HT1080 (cell line): ENCODE measurements at places on chromosomes 2 and 18.

DNA sequence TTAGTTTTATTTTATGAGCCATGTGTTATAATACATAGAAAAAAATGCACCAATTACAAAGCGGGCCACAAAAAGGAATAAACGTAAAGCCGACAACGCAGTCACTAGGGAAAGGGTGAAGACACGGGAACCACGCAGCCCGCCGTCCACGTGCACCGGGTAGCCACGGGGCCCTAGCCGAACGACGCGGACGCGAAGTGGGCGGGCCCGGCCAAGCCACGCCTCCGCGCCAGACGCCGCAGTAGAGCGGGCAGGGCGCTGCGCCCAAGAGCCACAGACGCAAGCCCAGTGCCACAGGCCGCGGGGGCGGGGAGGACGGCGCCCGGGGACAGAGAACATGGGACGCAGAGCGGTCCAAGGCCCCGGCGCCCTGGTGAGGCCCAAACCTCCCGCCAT lies at the start of gene DUSP28:
Gene DUSP28 (plus strand): TSS at position 274 of the 396 bp plus-strand sequence. CDS start 328 bp downstream, outside the sequence.
- peak; percentile 86 for DNase-seq

DNA sequence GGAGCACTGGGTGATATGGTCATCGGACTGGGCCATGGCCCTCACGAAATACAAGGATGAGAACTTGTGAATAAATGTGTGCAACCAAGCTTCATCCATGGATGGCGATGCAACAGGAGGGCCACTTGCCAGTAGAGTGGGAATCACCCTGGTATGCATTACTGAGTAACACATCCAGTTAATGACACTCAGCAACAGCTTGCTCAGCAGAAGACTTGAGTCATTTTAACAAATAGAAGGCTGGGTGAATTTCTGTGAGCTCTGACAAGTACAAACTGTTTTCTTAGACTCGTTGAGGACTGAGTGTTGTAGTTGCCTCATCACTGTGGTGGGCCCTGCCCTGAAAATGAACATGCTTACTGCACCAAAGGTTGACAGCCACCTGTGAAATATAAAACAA lies 221.6 kb downstream of the NCKAP5 start:
- peak; percentile 13 for DNase-seq

GRCh38 chr2:215772003-215772402 lies 241.3 kb downstream of the MREG start:
- no peak for DNase-seq

DNA sequence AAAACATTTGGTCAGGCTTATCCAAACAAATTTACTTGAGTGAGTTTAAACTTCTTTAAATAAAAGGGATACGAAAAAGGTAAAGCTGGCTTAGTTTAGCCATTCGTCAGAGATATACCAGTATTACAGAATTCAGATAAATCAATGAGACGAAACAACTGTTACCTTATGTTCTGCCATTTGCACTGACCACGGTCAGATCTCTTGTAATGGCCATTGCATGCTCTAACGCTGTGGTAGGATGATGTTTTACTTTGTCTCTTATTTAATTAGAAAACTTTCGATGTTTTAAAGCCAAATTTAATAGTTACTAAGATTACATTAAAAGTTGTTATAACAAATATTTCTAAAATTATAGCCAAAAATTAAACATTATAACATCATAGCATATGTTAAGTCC lies 1.5 kb downstream of the C18orf54 start:
- no peak for DNase-seq

DNA sequence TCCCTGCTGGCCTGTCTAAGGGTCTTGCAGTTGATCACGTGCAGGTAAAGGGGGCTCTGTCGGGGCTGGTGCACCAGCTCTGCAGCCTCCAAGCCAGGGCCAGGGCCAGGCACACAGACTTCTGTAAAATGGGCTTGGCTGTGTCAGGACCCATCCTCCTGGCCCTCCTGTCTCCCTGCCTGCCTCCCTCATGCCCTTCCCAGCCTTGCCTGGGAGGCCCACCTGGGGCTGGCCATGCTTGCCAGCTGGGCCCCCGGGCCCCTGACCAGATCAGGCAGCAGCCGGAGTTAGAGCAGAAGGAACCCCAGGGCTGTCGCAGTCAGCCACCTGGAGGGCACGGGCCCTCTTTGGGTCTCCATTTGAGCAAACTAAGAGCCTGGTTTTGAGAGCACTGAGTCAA lies 2.0 kb downstream of the SLC66A3 start:
- no peak for DNase-seq

GRCh38 chr2:43356774-43357173 lies 130.4 kb upstream of the ZFP36L2 start:
- no peak for DNase-seq

DNA sequence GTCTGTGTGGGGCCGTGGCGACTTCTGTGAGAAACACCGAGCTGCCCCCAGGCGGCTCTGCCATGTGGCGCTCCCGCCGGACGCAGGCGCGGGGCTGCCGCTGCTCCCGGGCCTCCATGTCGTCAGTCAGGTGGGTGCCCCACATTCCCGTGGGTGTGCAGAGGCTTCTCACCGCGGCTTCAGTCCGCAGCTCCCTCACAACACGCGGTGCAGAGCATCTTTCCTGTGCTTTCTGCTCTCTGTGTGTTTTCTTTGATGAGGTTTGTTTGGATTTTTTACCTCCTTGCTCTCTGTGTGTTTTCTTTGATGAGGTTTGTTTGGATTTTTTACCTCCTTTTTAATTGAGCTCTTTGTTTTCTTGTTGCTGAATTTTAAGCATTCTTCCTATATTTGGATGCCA lies 13.0 kb downstream of the AQP12A start:
- no peak for DNase-seq
